ENCODE measurements at places on chromosomes 4 and X.
A peak's percentile ranks its signal among the peaks of the same experiment; 100 is the strongest.

- peak; percentile 71 for DNase-seq
Measured at GRCh38 chrX:39577985-39578869, 519.5 kb downstream of the BCOR start.

GRCh38 chrX:8741981-8742380, 10.0 kb upstream of the ANOS1 start:
- no peak for DNase-seq

- DNase-seq: no peak
Measured at GRCh38 chrX:22177950-22178515, 94.7 kb upstream of the CBLL2 start.

- no peak for DNase-seq
Measured at GRCh38 chr4:156764145-156764544, 207.5 kb downstream of the PDGFC start.

GRCh38 chr4:100075056-100075455, 115.2 kb downstream of the DDIT4L start:
- DNase-seq: no peak

DNA sequence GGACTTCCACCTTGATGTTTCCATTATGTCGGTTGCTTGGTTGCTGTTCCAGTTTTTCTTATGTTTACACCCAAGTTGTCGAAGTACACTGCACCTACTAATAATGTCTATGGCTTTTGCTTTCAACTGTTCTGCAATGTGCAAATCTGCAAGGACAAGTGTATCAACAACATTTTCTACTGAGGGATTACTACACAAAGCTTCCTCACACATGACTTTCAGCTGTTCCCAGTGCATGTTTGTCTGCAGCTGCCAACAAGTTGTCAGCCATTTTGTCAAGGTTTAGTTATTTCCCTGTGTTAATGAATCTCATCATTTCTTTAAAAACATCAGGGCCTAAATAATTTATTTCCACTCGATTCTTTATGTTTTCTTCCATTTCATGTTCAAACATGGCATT, 45.4 kb upstream of the UGT2A3 start:
- no peak for DNase-seq

GRCh38 chrX:155127465-155127864, 56.2 kb downstream of the BRCC3 start:
- no peak for DNase-seq

DNA sequence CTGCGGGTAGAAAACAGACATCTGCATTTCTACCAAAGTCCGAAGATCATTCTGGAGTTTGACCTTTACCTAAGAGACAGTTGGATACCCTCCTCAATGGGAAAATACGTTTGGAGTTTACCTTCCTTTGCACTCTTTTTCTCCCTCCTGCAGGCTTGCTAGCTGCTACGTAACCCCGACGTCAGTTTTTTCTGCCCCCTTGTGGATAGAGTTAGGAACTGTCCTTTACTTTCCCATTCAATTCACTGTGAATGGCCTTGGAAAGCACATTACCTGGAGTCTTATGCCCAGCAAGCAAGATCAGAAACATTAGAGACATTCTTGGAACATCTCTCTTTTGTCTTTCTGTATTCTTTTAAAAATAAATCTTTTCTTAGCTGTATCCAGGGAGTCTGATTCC, 250.7 kb downstream of the NAP1L3 start:
- no peak for DNase-seq

DNA sequence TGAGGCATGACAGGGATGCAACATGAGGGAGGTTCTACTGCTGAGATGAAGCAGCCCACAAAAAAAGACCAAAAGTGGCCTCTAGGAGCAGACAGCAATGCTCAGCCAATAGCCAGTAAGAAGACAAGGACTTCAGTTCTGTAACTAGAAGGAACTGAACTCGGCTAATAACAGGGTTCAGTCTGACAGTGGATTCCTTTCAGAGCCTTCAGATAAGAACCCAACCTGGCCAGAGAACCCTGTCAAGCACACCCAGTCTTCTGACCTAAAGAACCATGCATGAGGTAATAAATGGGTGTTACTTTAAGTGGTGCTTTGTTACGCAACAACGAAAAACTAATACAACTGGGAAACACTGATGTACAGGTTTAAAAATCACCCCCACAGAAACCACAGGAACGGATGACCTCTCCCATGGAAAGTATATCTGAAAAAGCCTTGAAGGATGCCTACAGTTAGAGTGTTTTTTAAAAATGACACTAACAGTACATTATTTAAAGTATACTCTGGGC, 94.6 kb downstream of the PAPSS1 start:
- no peak for DNase-seq

DNA sequence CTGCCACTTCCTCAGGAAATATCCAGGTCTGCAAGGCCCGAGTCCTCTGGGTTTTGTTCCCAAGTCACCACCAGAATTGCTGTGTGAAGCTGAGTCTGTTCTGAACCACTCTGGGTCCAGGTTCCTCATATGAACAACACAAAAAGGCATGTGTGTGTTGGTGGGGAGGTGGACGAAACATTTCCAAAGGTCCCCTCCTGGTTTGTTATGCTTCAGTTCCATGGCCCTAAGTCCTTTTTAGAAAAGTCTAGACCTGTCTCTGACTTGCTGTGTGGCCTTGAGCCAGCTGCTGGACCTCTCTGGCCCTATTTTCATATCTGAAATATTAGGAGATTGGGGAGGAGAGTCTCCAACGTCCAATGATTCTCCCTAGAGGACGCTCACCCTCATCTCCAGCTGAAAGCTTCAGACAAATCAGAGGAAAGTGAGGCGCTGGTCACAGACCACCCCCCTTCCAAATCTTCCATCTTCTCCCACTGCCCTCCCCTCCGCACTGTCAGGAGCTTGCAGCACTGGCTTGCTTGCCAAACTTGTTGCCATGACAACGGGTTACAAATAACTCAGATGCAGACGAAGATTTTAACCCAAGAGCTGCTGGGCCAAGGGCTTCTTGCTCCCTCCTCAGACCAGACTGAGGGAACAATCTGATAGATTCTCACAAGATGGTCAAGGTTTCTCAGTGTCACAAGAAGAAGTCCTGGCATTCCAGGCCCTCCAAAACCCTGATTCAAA, 64.5 kb downstream of the SMC1A start:
- DNase-seq: no peak

GRCh38 chrX:32532262-32532661, 679.1 kb downstream of the DMD start:
- no peak for DNase-seq

GRCh38 chr4:25953740-25954139, 39.7 kb downstream of the SMIM20 start:
- no peak for DNase-seq

DNA sequence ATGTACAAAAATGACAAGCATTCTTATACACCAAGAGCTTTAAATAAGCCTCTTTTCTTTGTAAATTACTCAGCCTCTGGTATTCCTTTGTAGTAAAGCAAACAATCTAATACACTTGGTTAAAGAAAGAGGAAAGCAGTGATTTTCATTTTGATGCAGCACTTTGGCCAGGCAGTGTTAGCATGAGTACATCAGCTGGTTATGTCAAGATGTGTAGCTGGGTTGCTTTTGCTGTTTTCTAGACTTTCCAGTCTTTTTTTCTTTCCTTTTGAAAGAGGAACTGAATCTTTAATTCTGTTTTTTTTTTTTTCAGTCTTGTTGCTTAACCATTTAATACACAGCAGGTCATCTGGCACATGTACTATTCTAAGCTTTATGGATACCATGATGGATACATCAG, 167.1 kb upstream of the AADAT start:
- DNase-seq: no peak

- DNase-seq: no peak
Measured at GRCh38 chr4:184755278-184755677, 21.4 kb upstream of the CENPU start.

DNA sequence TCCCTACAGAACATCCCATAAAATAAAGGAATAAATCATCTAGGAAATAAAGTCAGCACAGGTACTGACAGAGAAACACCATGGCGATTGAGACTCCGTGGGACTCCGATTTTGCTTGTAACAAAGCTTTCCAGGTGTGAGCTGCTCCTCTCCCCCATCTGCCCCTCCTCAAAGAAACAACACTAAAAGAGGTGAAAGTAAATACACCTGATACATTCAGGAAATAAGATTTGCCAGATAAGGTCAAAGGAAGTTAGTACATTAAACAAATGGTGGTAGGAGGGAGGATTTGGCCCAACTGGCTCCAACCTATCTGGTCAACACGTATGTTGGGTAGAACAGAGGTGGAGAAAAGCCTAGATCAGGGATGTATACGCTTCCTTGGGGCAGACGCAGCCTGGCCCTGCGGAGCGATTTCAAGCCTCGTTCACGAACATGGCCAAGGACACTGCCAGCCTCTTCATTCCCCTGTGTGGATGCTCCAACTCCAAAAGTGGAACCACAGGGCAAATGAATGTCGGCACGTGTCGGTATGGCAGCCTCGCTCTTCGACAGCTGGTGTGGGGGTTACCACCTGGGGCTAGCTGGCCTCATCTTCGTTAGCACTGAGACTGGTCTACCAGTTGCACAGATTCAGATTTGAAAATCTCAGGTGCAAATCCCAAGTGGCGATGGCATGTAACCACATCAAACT, 162.5 kb downstream of the AFAP1 start:
- DNase-seq: no peak

DNA sequence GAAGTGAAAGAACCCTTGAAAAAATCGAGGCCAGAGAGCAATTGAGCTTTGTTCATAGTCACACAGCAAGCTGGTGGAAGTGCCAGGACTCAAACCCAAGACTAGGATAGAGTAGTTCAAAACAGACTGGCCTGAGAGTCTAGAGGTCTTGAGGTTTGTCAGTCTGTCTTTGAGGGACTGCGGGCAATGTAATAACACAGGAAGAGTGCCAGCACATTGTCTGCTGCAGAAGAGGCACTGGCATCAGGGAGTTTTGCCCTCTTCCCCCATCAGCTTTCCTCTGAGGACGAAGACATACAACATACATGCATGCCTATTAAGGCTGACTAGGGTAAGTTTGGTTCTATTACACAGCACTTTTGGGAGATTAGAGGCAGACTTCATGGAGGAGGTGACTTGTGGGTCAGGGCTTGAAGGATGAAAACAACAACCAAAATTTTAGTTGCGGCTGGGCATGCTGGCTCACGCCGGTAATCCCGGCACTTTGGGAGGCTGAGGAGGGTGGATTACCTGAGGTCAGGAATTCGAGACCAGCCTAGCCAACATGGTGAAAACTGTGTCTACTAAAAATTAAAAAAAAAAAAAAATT, 64.1 kb upstream of the LAS1L start:
- DNase-seq: no peak

GRCh38 chr4:94411296-94411695, 40.4 kb upstream of the PDLIM5 start:
- no peak for DNase-seq

- no peak for DNase-seq
Measured at GRCh38 chr4:95758001-95758400, 81.9 kb upstream of the PDHA2 start.

DNA sequence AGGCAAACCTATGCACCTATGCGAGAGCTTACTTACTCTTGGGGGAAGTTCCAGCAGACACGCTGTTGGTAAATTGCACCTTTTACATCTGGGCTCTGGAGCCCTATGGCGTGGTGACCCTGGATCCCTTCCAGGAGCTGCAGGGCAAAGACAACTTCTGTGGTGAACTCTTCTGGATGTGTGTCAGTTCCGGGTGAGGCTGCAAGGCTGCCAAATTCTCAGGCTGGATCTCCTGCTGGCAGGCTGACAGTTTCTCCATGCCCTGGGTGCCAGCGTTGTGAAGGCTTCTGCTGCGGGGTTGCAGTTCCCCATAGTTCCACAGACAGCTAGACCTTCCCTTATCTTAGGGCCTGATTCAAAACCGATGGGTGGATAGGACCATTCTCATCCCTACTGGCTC, 37.9 kb downstream of the RAP2C start:
- no peak for DNase-seq

GRCh38 chr4:100103671-100104070, 86.6 kb downstream of the DDIT4L start:
- DNase-seq: no peak

DNA sequence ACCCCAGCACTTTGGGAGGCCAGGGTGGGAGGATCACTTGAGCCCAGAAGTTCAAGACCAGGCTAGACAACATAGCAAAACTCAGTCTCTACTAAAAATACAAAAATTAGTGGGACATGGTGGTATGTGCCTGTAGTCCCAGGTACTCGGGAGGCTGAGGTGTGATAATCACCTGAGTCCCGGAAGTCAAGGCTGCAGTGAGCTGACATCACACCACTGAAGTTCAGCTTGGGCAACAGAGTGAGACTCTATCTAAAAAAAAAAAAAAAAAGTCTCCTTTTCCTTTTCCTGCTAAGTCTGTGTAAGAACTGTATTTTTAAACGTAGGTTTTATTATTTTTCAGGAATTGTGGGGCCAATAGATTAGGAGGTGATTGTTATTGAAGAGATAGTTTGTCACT, 356.7 kb downstream of the ARHGAP24 start:
- DNase-seq: no peak

DNA sequence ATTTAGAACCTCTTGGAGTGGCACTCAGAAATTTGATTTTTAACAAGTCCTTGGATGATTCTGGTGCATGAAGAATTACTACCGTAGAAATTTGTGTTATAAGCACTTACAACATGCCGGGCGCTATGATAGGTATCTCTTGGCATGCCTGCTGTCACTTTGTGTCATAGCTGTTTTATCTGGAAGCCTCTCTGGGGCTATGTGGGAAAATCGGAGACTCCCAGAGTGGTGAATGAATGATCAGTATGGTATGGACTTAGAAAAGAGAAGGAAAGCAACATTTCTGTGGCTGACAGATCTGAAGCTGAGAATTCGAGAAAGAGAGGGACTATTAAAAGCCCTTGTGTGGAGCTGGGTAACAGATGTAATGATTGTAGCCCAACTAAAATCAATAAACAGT, 177.4 kb upstream of the MAMLD1 start:
- no peak for DNase-seq

DNA sequence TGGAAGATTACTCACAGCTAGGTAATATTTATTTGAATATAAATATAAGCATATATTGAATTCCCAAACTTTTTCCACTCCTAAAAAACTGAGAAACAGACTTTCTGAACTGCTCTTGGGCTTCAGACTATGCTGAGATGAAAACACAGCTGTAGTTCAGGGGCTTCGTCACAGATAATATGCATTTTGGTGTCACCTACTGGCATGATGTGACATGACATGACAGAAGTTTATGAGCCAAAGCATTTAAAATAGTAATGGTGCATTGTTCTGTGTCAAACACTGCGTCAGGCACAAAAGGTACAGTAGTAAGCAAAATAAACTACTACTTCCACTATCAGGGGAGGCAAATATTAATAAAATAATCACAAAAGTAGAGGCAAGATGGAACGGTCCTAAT, 171.3 kb downstream of the BTC start:
- no peak for DNase-seq
